MM.1S (cell line): ENCODE measurements at places on chromosomes 3 and 15.

DNA sequence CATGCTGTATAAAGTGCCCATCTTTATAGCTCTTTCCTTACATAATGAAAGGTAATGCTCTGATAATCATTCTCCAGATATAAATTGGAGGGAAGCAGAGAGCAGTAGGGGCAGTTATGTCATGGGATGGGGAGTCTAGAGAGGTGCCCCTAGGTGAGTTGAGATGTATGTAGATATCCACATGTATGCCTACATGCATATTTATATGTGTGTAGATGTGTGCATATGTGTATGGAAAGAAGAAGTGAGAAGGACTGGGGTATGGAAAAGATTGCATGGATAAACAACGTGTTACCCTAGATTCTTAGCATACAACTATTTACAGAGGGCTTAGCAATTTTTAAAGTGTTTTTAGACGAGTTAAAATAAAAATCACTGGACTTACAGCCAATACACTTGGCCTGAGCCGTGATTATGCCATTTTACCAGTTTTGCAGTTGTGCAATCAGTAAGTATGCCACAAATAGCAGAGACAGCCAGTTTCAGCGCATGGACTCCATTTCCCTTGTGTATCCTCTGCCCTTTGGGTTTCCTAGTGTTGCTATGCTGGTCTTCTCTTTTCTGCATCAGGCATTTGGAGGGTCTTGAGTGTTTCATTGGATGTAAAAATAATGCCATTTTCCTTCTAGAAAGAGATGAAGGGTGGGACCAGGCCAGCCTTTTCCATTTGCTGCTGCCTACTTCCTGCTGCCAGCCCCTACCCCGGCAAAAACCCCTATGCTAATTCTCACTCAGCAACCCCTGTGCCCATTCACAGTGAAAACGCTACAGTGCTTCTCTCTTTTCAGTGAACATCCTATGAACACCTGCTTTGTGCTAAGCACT is 199.4 kb upstream of the NR2E3 start:
- no peak for DNase-seq
- H3K36me3 ChIP-seq, result no peaks in the 10 kb centered on the region
- no peaks in the 10 kb centered on the region for H3K4me1 ChIP-seq

DNA sequence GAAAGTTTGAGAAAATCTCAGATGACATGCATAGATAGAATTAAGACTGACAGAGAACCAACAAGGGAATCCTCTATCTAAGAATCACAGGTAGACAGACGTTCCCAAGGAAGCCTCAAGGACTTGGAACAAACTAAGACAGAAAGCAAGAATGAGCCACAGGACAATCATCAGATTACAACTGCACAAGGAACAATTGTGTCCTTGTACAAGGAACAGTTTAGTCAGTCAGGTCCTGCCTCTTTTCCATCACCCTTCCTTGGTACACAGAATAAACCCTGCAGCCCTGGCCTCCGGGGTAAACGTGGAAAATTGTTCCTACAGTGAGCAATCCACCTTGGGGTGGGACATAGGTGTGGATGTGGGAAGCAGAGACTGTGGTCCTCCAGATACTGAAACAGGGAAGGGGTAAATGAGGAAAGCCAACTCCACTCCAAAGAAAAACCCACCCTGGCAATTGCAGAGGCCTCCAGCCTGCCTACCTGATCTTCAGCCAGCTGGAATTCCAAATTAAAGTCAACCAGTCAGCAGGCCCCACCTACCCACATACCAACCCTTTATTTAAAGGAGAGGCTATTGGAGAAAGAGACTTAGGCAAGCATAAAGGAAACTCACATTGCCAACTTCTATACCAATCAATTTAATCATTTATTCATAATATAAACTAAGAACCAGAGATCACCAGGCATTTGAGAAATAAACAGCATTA is 73.4 kb downstream of the ULK4 start:
- no peaks in the 10 kb centered on the region for H3K4me1 ChIP-seq
- H3K36me3 ChIP-seq, result no peaks in the 10 kb centered on the region
- no peak for DNase-seq
- H3K27me3 ChIP-seq, result no peaks in the 10 kb centered on the region
- H3K4me3 ChIP-seq, result no peak overlapping the region
- no peak overlapping the region for H3K27ac ChIP-seq

DNA sequence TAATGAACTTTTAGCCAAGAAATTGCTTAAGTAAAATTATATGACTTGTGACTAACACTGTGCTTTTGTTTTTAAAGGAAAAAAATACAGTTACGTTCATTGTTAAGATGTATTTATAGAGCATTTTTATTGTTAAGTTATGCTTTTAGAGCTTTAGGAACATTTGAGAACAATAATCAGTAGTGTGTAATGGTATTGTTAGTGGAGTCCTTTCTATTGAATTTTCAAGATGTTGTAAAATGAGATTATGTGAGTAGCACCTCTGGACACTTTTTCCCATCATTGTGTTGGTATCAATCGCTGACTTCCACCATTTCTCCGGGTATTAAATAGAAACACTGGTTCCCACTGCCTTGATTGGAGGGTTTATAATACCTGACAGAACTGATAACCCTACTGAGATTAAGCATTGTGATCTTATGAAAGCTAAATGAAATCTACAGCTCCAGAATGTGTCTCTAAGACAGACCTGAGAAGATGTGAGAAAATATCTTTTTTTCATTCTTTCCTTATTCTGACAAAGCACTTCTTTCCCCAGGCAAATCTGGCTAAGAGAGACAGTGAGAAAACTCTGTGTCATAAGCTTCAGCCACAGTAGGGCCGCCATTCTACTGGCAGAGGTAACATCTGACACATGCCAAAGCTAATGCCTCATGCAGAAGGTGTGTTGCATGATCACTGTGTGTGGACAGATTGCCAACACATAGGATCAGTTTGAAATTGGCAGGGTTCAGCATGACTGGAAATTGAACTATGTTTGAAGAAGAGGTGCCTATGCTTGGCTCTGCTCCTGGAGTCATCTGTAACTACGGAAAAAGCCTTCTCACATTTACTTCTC is 610.8 kb downstream of the MECOM start:
- H3K36me3 ChIP-seq, result no peaks in the 10 kb centered on the region; the same call in 1 of the 2 replicates
- no peak for DNase-seq

DNA sequence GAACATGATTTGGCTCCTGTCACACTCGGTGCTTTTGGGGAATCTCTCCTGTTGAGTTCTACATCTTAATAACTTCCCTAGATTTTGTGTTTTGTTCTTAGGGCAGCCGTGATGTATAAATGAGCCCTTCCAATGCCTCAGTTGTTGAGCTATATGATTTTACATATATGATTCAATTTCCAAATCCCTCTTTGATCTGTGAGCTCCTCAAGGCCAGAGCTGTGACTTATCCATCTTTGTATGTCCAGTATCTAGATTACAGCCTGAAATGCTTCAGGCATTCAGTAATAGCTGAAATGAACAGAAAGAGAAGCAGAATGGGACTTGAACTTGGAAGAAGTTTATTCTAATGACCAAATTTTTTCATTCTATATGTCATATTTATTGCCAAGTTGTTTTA is 26.6 kb downstream of the CGGBP1 start:
- H3K27ac ChIP-seq, result peak overlapping the region; percentile 3; the same call in 1 of the 2 replicates
- no peaks in the 10 kb centered on the region for H3K36me3 ChIP-seq
- peak overlapping the region; percentile 51 for H3K4me3 ChIP-seq
- no peak for DNase-seq

DNA sequence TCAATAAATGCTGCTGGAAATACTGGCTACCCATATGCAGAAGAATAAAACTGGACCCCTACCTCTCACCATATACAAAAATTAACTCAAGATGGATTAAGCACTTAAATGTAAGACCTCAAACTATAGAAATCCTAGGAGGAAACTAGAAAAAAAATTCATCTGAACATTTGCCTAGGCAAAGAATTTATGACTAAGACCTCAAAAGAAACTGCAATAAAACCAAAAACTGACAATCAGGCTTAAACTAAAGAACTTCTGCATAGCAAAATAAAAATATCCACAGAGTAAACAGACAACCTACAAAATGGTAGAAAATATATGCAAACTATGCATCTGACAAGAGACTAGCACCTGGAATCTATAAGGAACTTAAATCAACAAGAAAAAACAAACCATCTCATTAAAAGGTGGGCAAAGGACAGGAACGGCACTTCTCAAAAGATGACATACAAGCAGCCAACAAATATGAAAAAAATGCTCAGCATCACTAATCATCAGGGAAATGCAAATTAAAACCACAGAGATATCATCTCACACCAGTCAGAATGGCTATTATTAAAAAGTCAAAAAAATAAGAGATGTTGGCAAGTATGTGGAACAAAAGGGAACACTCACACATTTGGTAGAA is 47.0 kb downstream of the MYO9A start:
- no peaks in the 10 kb centered on the region for H3K36me3 ChIP-seq
- DNase-seq, result no peak
- H3K27ac ChIP-seq, result no peak overlapping the region
- H3K4me1 ChIP-seq, result no peaks in the 10 kb centered on the region
- no peak overlapping the region for H3K4me3 ChIP-seq

- H3K27ac ChIP-seq, result no peak overlapping the region
- no peaks in the 10 kb centered on the region for H3K36me3 ChIP-seq
- H3K27me3 ChIP-seq, result no peaks in the 10 kb centered on the region
- peak overlapping the region; percentile 94 for H3K4me3 ChIP-seq
Observed at GRCh38 chr3:98901119-98901391, 440 bp downstream of the DCBLD2 start.

DNA sequence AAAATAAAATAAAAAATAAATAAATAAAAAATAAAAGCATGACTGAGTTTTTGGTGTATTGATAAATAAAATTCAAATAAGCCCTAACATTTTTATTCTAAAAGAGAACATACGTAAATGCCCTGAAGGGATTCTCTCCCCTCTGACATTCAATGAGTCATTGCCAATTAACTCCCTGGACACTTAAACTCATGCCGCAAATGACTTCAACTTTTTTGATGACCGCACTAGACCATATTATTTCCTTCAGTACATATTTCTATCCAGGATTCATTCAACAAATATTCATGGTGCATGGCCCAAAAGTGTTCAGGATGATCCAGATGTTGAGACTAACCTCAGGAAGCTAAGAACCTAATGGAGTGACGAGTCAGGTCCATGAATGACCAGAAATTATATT is 195.9 kb upstream of the LRRN1 start:
- H3K36me3 ChIP-seq, result no peaks in the 10 kb centered on the region
- no peak overlapping the region for H3K27ac ChIP-seq
- peaks cover 4% of the 10 kb centered on the region; the same call in 1 of the 2 replicates for H3K4me1 ChIP-seq
- H3K4me3 ChIP-seq, result no peak overlapping the region
- H3K27me3 ChIP-seq, result no peaks in the 10 kb centered on the region

DNA sequence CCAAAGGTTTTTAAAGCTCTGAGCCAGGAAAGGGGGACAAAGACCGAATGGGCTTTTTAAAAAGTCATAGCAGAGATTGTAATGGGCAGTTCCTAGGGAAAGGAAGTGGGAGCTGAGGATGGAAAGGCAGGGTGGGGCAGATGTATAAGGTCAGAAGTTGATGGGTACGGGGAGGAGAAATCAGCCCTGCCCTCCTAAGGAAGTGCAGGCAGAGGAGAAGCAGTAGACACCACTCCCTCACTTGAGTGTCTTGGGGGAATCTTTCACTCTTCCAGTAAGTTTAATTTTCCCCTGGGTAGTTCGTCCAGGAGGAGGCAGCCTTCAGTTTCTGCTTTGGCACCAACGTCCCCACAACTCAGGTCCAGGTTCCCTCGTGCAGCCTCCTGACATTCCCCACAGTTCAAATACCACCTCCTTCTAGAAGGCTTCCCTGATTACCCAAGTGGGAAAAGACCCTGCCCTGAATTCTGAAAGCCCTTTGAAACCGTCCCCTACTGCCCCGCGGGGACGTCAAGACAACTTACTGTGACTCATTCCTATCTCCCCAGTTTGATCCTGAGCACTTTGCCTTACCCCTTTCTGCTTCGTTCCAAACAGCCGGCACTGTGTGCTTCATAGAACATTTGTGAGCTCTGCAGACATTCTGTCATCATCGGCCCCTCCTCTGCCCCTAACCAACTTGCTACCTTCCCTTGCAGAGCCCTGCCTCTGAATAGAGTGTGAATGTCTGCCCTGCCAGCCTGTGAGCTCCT is 14.3 kb upstream of the SRP14 start:
- H3K27ac ChIP-seq, result peak overlapping the region; percentile 92; the same call in 1 of the 2 replicates
- no peak for DNase-seq
- no peak overlapping the region for H3K4me3 ChIP-seq
- no peaks in the 10 kb centered on the region for H3K36me3 ChIP-seq

GRCh38 chr15:80594091-80594889 is 100.8 kb upstream of the ABHD17C start:
- H3K4me1 ChIP-seq, result no peaks in the 10 kb centered on the region
- H3K27ac ChIP-seq, result no peak overlapping the region
- no peaks in the 10 kb centered on the region for H3K36me3 ChIP-seq
- no peak overlapping the region for H3K4me3 ChIP-seq

- H3K4me1 ChIP-seq, result no peaks in the 10 kb centered on the region
- no peaks in the 10 kb centered on the region for H3K36me3 ChIP-seq
- H3K27ac ChIP-seq, result no peak overlapping the region
- no peak overlapping the region for H3K4me3 ChIP-seq
Observed at GRCh38 chr3:159559771-159560170, 428.9 kb upstream of the IL12A start.
